Mesothelial cell of epicardium (in vitro differentiated cells): ENCODE measurements at places on chromosomes 2 and 18. TPM values are rescaled to one million over a fixed set of nuclear protein-coding genes. Genes with fewer than 3 reads are reported as not detected.
A peak's percentile ranks its signal among the peaks of the same experiment; 100 is the strongest.

The ABCB11 gene
- 0.02 to 0.18 TPM (median 0.07 TPM) in 3 replicates for total RNA-seq

GRCh38 chr2:29053670-29054400, 20.5 kb downstream of the PCARE start:
- no peak for DNase-seq

GRCh38 chr2:236633219-236633570, 63.6 kb downstream of the ACKR3 start:
- peak; percentile 26 for DNase-seq

GRCh38 chr18:62372882-62373281, 47.8 kb downstream of the TNFRSF11A start:
- no peak for DNase-seq

DNA sequence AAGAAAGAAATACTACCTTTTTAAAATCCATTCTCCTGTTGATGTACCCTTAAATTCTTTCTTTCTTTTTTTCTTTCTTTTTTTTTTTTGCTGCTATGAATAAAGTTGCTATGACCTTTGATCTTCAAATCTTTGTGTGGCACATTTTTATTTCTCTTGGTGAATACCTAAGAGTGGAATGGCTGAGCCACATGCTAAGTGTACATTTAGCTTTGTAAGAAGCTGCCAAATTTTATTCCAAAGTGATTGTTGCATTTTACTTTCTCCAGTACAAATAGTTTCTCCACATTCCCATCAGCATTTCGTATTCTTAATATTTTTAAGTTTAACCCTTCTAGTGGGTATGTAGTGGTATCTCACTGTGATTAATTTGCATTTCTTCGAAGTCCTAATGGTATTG, 88.8 kb upstream of the RAB27B start:
- no peak for DNase-seq

GRCh38 chr2:231167745-231168459, 30.5 kb upstream of the ARMC9 start:
- no peak for DNase-seq
